ENCODE measurements at places on chromosomes 3 and 15.

- DNase-seq = no peak
Observed at GRCh38 chr3:140113996-140114788, 179.2 kb downstream of the CLSTN2 start.

GRCh38 chr3:104044002-104044401, 1322.7 kb upstream of the ALCAM start:
- no peak for DNase-seq

DNA sequence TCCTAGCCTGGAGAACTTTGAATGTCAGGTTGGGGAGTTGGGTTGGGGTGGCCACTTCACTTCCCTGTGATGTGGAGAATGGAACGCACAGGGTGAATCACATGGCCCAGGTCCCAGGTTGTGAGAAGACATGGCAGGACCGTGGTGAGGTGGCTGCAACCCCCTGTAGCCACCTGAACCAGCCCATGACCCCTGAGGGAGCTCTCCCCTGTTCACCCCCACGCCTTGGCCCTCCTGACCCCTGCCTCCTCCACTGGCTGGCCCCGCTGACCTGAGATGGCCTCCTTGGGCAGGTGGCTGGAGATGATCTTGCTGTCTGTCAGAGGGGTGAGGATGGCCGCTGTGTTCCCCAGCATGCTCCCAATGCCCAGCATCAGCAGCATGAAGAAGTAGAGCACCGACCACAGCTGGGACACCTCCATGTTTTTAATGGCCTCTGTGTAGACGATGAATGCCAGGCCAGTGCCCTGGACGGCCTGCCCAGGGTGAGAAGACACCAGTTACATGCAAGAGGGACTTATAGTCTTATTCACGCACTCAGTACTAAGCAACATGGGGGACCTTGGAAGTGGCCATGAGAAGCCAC, 31.0 kb downstream of the SLC6A20 start:
- no peak for DNase-seq

DNA sequence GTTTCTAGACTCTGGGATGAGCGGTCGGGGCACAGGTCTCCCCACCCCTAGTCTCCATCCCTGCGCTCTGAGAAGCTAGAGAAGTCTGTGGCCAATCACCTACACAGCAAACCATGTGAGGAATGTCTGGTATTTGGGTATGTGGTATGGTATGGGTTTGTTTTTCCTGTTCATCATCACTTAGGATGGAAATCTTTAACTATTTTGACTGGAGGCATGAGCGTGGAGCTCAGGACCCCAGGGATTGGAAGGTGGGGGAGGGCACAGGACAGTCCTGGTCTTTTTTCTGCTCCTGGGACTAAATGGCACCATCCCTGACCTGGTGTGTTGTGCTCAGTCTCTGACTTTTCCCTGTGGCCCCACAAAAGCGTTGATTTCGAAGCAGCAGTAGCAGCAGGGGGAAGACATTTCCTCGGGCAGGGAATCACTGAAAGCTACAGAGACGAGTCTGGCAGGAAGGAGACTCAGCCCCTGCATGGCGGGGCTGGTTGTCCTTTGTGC, 191.7 kb upstream of the TPM1 start:
- DNase-seq = no peak

All from type B pancreatic cell (in vitro differentiated cells).